Forelimb muscle (tissue), 1 donor: ENCODE measurements at places on chromosomes 7 and 10. TPM values are rescaled to one million over a fixed set of nuclear protein-coding genes. Genes with fewer than 3 reads are reported as not detected.

Gene BMPER
- polyA plus RNA-seq: 3.6 TPM

Gene IL6
- not detected for polyA plus RNA-seq

Gene PHKG1
- polyA plus RNA-seq: 41.5 TPM

Gene TACR2
- polyA plus RNA-seq: 0.59 TPM

Gene NPC1L1
- polyA plus RNA-seq: 0.04 TPM

Gene CPXM2
- 0.25 TPM for polyA plus RNA-seq

Gene BLNK
- 1.8 TPM for polyA plus RNA-seq

Gene FRMD4A
- polyA plus RNA-seq: 36.3 TPM

DNA sequence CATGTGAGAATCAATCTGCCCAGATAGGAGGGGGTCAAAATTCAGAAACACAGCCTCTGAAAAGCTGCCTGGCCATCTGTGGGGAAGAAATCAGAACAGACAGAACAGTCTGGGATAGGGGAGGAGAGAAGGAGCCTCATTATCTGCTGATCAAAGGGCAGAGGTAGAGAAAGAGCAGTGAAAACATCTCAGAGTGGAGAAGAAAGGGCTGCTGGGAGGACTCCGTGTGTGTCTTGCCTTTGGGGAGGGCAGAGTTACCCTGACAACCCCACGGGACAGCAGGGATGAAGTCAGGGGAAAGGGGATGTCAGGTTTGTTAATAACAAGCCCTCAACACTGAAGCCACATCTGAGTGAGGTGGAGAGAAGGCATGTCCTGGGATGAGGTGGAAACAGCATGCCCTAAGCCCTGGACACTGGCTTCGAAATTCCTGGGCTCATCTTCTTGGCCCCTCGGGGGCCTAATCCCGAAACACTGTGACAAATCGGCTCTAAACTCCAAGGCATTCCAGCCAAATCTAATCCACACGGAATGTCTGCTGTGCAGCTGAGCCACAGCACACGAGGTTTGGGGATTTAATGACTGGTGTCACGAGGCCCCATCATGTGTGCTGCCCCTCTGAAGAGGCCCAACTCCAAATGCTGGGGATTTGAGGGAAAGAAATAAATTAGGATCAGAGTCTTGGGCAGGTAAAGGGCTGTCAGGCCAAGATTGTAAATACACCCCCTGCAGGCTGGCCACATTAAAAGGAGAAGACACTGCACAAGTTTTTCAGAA lies 82.8 kb upstream of the FGFR2 start:
- no peak for DNase-seq

DNA sequence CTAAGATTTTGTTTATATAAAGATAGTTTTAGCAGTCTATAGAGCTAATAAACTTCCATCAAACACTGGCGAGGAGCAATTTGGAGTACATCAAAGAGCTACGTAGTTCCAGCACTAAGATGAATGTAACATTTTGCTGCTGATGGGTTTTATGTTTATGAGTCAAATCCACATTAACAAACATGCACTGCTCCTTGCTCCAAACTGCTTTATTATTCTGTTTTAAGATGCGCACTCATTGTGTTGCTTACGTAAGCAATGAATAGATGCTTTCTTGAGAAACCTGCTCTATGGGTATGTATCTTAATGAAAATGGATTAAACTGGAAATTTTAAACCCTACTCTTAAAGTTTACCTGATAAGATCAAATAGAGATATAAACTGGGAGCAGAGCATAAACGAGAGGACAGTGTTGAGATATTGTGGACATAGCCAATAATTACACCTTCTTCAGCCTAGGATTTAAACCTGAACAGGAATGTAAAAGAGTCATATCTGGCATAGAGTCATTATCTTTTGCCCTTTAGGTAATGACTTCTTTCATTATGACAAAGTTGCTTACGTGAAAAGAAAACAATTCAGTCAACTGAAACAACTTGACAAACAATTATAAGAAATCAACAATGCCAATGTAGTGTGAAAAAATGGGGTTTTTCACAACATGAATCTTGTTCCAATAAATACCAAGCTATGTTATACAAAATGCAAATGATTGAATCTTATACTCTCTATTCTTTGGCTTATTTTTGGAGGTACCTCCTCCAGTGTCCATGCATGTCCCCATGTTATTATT lies 153.5 kb upstream of the MTPN start:
- no peak for DNase-seq

DNA sequence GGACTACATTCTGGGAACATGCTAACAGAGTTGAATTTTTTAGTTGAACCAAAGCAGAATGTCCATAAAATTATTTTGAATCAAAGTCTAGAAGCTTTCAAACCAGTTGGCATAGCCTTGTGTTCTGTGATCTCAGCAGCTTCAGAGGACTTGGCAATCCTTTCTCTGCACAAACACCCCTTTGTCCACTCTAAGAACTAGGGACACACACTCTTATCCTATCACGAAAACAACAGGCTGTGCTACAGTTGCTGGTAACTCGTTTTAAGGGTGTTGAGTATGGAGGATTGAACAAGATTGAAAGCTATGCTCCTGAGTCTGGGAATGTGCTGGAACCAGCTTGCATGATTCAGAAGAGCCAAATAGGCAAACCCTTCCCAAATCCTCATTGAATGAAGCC lies 76.4 kb upstream of the PRSS58 start:
- no peak for DNase-seq

DNA sequence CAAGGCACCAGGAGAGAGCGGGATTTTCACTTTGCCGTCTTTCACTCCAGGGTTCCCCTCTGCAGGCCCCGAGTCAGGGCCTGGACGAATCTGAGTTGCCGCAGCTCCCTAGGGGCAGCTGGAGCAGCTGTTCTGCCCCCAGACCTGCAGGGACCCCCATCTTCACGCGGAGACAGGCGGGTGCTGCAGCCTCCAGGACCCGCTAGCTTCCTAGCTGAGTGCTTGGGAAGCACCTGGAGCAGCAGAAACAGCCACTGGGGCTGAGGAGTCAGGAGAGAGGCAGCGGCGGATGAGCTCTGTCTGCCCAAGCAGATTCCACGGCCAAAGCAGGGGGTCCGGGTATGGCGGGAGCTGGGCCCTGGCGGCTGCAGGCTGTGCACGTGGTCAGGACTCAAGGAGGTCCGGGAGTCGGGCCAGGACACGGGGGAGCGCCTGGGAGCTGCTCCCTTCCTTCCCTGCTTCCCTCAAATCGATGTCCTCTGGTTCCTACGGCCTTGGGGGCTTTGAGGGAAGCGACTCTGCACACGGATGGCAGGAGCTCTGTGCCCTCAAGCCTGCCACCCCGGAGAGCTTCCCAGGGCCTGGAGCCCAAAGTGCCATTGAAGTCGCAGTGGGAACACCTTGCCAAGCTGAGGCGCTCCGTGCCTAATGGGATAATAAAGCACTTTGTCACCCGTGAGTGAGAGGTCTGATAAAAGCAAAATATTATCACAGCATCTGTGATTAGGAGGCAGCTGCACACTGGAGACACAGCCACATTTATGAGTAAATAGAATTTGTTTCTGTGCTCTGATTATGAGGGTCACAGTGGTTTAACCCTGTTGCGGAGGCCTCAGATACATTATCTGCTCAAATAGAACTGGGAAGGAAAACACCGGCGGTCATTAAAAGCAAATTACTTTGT lies 17.2 kb downstream of the MNX1 start:
- DNase-seq: no peak

DNA sequence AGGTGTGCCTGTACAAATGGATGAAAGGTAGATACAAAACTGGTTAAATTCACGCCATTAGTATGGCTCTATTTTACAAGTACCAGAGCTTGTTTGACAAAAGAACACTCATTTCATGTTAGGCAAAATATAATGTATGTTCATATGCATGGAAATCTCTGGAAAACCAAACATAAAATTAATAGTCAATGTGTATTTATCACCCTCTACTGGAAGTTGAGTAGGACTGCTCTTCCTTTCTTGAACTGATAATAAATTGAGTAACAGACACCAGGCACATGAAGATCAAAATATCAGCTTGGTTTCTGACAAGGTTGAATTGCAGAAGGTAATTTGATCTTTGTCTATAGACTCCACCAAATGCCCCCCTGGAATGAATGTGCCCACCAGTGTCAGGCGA lies 19.8 kb upstream of the AKR1B1 start:
- no peak for DNase-seq

DNA sequence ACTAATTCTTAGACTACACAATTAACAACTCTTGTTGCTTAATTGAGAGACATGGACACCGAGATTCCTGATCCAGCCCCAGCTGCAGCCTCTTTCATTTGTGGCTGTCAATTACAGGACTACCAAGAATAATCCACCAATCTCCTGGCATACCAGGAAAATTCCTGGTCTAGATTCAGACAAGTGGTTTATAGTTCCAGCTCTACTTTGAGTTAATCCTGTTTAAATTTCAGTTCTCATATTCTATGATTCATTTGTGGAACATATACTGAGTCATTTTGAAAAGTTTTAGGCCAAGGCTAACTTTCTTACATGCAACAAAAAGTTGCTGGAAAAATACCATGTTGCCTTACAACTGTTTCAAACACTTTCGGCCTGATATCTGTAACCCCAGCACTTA lies 253.5 kb downstream of the MAGI2 start:
- DNase-seq: no peak

- no peak for DNase-seq
Measured at GRCh38 chr10:64733980-64734379, 1212.8 kb downstream of the REEP3 start.

GRCh38 chr10:78777466-78777865 lies 291.3 kb upstream of the ZMIZ1 start:
- no peak for DNase-seq

GRCh38 chr10:132721725-132722124 lies 64.2 kb downstream of the NKX6-2 start:
- DNase-seq: no peak

DNA sequence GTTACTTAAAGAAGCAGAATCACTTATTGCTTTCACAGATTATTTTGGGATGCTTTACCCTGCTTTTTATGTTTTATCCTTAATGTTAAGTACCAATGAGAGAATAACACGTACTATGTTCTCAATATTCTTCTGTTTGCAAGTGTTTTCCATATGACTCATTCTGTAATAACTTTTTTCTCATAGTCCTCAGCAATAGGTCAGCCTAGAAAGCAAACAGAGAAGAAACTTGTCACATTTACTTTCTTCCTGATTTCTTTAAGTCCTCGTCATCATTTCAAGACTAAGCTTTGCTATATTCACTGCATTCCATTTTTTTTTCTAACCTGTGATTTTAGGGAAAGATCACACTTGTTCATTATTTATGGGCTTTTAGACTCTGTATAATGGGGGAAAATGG lies 6.8 kb upstream of the AGR2 start:
- no peak for DNase-seq

- no peak for DNase-seq
Measured at GRCh38 chr10:90930971-90931871, 10.3 kb upstream of the ANKRD1 start.

GRCh38 chr10:62456611-62457101 lies 82.5 kb downstream of the ZNF365 start:
- DNase-seq: no peak

DNA sequence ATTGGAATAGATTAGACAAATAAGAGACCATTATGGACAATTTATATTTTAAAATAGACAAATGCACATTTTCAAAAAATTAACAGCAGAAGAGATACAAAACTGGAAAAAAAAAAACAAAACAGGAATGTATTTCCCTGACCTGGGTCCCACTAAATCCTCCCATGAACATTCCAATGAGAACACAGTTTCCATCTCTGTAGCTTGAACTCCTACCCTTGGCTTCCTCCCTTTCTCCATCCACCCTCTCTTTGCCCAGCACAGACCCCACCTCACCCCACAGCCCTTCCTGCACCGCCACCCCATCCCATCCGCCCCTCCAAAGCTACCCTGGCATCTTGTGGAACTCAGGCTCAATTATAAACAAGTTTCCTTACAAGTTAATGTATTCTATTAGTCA lies 71.2 kb upstream of the MPP7 start:
- DNase-seq: no peak

DNA sequence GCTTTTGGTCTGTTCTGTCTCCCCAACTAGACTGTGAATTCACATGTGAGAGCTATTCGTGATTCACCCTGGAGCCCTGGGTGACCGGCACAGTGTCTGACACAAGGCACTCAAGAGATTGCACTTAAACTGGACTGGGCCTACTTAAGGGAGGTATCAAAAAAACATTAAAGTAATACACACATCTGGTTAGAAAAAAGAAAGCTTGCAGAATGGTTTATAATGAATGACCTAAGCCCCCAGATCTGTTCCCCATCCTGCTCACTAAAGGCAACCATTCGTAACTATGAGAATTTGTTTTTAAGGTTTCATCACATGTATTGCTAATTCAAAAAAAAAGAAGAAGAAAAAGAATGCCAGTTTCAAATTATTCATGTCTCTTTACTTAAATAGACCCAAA lies 74.5 kb downstream of the DGKI start:
- DNase-seq: no peak

DNA sequence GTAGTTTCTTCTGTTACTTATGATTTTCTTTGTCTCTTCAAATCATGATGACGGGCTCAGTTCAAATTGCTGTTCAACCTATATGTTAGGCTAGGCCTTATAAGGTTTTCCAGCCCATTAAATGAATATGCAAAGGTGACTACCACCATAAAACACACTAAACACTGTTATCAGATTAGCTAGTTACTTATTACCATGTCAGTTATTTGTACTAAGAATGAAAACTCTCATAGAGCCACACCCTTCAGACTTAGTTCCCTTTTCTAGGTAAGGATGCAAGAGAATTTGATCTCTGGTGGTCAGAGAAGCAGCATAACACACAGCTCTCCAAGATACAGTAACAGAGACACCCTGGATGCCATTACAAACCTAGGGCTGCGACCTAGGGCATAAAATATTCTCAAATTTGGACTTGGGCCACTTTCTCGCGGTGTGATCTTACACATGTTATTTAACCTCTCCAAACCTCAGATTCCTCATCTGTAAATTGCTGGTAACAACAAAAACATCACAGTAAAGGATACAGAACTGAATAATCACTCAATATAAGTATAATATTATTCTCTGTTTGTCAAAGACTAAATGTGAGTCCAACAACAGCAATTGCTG lies 35.6 kb downstream of the ANKMY2 start:
- no peak for DNase-seq

GRCh38 chr10:79923145-79923544 lies 25.8 kb downstream of the SFTPD start:
- DNase-seq: no peak

- no peak for DNase-seq
Measured at GRCh38 chr10:108352771-108353170, 1188.3 kb upstream of the SORCS1 start.

DNA sequence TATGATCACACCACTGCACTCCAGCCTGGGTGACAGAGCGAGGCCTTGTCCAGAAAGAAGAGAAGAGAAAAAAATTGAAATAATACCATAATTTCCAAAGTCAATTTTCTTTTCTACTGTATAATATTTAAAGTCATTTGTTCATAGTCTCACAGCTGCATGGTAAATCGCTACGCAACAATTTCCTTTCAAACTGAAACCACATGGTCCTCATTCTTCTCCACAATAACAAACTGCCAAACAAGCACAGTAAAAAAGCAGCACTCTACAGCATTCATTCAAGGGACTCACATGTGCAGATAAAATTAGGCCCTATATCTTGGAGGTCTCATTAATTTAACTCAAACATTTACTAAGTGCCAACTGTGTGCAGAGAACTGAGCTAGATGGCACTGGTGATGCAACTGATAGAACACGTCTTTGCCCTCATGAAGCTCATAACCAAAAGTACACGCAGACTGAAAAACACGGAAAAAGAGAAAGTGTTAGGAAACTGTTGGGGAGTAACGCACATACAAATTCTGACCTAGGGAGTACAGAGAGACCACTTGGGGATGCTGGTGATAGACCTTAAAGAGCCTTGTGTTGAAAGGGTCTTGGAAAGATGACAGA lies 68.4 kb upstream of the SRRM3 start:
- DNase-seq: no peak
